ENCODE measurements at places on chromosomes 5 and 9. TPM values are rescaled to one million over a fixed set of nuclear protein-coding genes. Genes with fewer than 3 reads are reported as not detected.

Gene GFRA3
- polyA plus RNA-seq: 6.9 TPM

Gene RIOK2
- 33.4 TPM for polyA plus RNA-seq

Gene SAXO1
- 0.06 TPM for polyA plus RNA-seq

Gene CDKN2A
- 0.15 TPM for polyA plus RNA-seq

Gene CDH9
- 0.91 TPM for polyA plus RNA-seq

Gene TOPORS
- 20.3 TPM for polyA plus RNA-seq

Gene STPG3
- polyA plus RNA-seq: 3.4 TPM

Gene COL27A1
- 117 TPM for polyA plus RNA-seq

Gene IL33
- 16.4 TPM for polyA plus RNA-seq

Gene PCDHB5
- polyA plus RNA-seq: 2.1 TPM

Gene TMEM174
- polyA plus RNA-seq: not detected

Gene ANKRD20A1
- 0.73 TPM for polyA plus RNA-seq

Gene ZBED3
- 16.6 TPM for polyA plus RNA-seq

Gene DEPDC1B
- 15.3 TPM for polyA plus RNA-seq

Gene PCDHB6
- 0.96 TPM for polyA plus RNA-seq

Gene ECSCR
- polyA plus RNA-seq: 21.6 TPM

- no peak overlapping the region for H3K27ac ChIP-seq
- no peaks in the 10 kb centered on the region for H3K36me3 ChIP-seq
- DNase-seq: no peak
- no peaks in the 10 kb centered on the region for H3K4me1 ChIP-seq
Observed at GRCh38 chr9:98522487-98522886, 186.2 kb downstream of the GABBR2 start.

GRCh38 chr5:33975852-33976251, 8.6 kb downstream of the SLC45A2 start:
- no peaks in the 10 kb centered on the region for H3K27me3 ChIP-seq
- H3K4me3 ChIP-seq: no peak overlapping the region

- DNase-seq: peak; percentile 94
- peak overlapping the region; percentile 77 for H3K27ac ChIP-seq
- no peaks in the 10 kb centered on the region for H3K36me3 ChIP-seq
- no peaks in the 10 kb centered on the region for H3K27me3 ChIP-seq
Observed at GRCh38 chr9:131361202-131361833, 32.6 kb upstream of the PRRC2B start.

DNA sequence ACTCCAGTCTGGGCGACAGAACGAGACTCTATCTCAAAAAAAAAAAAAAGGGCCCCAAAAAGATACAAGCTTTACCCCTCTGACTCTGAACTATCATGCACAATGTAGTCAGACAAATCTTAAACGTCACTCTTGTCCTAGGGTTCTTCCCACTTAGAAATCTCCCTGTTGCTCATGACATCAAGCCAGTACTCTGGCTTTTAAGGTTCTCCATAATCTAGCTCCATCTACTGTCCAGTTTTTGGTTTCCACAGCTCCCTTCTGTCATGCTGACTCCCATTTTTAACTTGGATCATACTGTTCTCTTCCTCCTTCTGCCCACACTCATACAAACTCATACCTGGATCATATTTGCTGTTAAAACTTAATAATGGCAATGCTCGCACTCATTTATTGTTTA, 156.7 kb upstream of the TLX3 start:
- no peaks in the 10 kb centered on the region for H3K4me1 ChIP-seq
- no peak overlapping the region for H3K4me3 ChIP-seq

- H3K27ac ChIP-seq: peak overlapping the region; percentile 13
- H3K36me3 ChIP-seq: no peaks in the 10 kb centered on the region
- DNase-seq: peak; percentile 52
- H3K4me1 ChIP-seq: peaks cover 8% of the 10 kb centered on the region
- H3K4me3 ChIP-seq: no peak overlapping the region
Observed at GRCh38 chr9:127903557-127904475, 4.4 kb upstream of the ST6GALNAC6 start.

DNA sequence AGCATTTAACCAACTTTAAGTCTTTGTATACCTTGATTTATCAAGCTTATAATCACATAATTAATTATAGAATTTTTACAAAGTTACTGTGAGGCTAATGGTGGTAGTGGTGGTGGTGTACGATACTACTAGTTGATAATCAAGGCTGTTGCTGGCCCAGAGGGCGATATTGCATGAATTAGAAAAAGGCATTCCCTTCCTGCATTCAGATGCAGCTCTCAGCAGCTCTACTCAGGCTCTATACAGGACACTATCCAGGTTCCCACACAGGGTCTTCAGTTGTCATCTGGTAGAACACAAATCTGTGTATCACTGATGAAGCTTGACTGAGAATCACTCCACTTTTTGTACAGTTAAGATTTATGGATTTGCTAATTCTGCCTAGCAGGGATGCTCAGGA, 562.8 kb upstream of the C9orf72 start:
- no peak overlapping the region for H3K27ac ChIP-seq
- H3K4me3 ChIP-seq: no peak overlapping the region
- H3K4me1 ChIP-seq: no peaks in the 10 kb centered on the region
- DNase-seq: no peak
- no peaks in the 10 kb centered on the region for H3K36me3 ChIP-seq

- no peak overlapping the region for H3K27ac ChIP-seq
- H3K4me1 ChIP-seq: no peaks in the 10 kb centered on the region
- peaks cover 7% of the 10 kb centered on the region for H3K27me3 ChIP-seq
- no peak for DNase-seq
- no peaks in the 10 kb centered on the region for H3K36me3 ChIP-seq
- H3K4me3 ChIP-seq: no peak overlapping the region
Observed at GRCh38 chr5:133130387-133131118, 78.7 kb downstream of the HSPA4 start.

GRCh38 chr5:125056671-125057485, 310.4 kb upstream of the ZNF608 start:
- H3K27ac ChIP-seq: no peak overlapping the region
- no peak overlapping the region for H3K4me3 ChIP-seq
- DNase-seq: no peak
- H3K36me3 ChIP-seq: no peaks in the 10 kb centered on the region

DNA sequence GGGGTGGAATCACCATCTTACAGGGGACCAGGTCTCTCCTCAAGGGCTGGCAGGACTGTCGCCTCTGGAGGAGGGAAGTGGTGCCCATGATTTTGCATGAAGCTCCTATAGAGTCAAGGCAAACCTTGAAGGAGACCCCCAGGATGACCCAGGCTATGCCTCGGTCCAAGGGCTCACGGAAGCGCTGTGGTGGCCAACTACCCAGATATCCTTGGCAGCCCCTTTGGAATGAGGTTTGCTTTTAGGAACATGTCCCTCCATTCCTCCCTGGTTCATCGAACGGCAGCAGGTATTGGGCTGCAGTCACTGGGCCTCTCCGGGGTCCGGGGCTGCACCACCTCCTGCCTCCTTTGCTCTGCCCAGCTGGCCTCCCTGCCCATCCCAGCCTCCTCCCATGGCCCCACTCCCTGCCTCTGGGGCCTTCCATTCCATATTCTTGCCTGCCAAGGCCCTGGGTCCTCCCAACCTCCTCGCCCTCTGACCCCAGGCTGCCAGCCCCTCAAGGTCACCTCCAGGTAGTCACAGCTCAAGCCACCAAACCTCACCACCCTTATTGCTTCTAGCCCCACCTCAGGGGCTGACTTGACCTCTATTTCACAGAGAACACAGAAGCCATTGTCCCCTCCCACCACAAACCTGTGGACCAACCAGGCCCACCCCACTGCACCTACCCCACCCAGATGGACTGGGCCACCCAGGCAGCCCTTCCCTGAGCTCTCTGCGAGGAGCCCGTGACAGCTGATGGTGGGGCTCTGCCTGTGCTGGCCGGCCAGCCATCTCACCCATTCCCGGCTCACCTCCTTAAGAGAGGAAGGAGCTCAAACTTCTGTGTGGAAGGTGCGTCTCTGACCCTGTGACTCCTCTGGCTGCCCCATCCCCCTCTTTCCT, 3.6 kb upstream of the IL3 start:
- H3K4me1 ChIP-seq: no peaks in the 10 kb centered on the region
- H3K27ac ChIP-seq: no peak overlapping the region
- H3K36me3 ChIP-seq: no peaks in the 10 kb centered on the region
- no peaks in the 10 kb centered on the region for H3K27me3 ChIP-seq

DNA sequence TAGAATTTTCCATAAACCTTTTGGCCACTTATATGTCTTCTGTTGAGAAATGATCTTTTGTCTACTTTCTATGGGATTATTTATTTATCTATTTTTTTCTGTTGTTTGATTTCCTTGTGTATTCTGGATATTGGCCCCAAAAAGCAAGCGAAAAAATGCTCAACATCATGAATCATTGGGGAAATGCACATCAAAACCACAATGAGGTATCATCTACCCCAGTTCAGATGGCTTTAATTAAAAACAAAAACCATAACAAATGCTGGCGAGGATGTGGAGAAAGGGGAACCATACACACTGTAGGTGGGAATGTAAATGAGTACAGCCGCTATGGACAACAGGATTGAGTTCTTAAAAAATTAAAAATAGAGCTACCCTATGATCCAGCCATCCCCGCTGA, 125.0 kb upstream of the LPCAT1 start:
- H3K27ac ChIP-seq: no peak overlapping the region
- H3K27me3 ChIP-seq: peaks cover 40% of the 10 kb centered on the region
- H3K4me1 ChIP-seq: peaks cover 2% of the 10 kb centered on the region

GRCh38 chr5:109053995-109054417, 306.3 kb downstream of the FER start:
- H3K27ac ChIP-seq: no peak overlapping the region
- H3K36me3 ChIP-seq: peaks cover 3% of the 10 kb centered on the region
- H3K27me3 ChIP-seq: no peaks in the 10 kb centered on the region
- H3K4me1 ChIP-seq: no peaks in the 10 kb centered on the region
- no peak for DNase-seq

DNA sequence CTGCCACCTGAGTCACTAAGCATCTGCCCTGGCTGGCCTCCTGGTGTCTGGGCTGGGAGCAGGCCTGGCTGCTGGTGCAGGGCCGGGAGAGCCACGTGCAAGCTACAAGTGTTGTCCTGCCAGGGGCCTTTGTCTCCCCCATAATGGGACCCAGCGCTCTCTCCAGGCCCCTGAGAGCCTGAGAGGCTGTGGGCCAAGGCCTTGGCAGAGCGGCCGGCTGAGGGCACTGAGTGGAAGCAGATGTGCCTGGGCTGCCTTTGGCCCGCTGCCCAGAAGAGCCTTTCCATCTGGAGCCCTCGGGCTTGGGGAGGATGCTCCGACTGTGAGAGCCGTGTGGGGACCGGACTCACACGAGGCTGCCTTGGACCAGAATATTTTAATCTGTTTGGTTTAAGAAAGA, 185.5 kb downstream of the RGS3 start:
- H3K27ac ChIP-seq: no peak overlapping the region
- no peaks in the 10 kb centered on the region for H3K27me3 ChIP-seq
- H3K36me3 ChIP-seq: no peaks in the 10 kb centered on the region
- H3K4me1 ChIP-seq: peaks cover 10% of the 10 kb centered on the region
- H3K4me3 ChIP-seq: no peak overlapping the region
- DNase-seq: no peak

- H3K4me3 ChIP-seq: no peak overlapping the region
- no peaks in the 10 kb centered on the region for H3K27me3 ChIP-seq
- H3K4me1 ChIP-seq: no peaks in the 10 kb centered on the region
- H3K27ac ChIP-seq: no peak overlapping the region
- DNase-seq: no peak
- H3K36me3 ChIP-seq: peaks cover 9% of the 10 kb centered on the region
Observed at GRCh38 chr5:180034564-180034963, 37.0 kb downstream of the RNF130 start.

DNA sequence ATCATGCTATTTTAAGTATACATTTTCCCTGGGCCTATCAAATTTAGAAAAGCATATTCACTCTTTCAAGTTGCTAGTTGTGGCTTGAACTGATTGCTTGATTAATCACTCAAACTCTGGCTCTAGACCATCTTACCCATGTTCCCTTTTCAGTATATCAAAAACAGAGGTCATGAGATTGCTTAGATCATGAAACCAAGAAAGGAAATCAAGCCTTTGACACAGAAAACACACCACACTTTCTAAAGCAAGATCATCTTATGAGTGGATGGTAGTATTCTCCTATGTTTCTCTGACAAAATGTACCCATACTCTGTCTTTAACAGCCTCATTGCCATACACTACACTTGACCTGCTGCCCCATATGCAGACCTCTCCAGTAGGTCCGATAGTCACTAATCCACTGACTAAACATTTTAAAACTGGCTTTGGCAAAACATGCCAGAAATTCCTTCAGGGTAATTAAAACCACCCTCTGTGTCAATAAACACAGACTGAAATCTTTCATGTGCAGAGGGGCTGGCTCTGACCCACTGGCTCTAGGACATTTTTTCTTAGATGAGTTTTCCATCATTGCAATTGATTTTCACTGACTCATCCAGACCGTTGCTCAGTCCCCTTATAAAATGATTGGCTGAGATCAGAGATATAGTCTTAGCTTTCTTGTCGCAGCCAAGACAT, 18.2 kb downstream of the PPP2R2B start:
- H3K27ac ChIP-seq: no peak overlapping the region
- H3K27me3 ChIP-seq: no peaks in the 10 kb centered on the region
- no peaks in the 10 kb centered on the region for H3K36me3 ChIP-seq
- no peak overlapping the region for H3K4me3 ChIP-seq

DNA sequence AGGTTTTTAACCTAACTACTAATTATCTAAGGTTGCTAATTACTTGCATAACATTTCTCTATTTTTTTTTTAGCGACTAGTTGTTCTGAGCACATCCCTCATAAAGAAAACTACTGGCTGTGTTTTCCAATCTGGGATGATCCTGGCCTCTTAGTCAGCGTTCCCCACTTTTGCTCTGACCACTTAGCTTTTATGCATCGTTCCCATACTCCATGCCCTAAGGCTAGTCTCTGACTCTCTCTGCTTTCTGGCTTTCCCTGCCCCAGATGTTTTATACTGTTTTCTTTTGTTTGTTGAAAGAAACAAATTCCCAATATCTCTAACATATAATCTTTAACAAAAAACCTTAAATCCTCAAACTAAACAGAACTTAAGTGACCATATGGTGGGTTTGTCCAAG, 217.9 kb downstream of the SPATA31D1 start:
- H3K4me1 ChIP-seq: no peaks in the 10 kb centered on the region
- H3K36me3 ChIP-seq: no peaks in the 10 kb centered on the region
- H3K27me3 ChIP-seq: no peaks in the 10 kb centered on the region

GRCh38 chr9:89969156-89969675, 364.4 kb downstream of the GADD45G start:
- peaks cover 24% of the 10 kb centered on the region for H3K4me1 ChIP-seq
- H3K27me3 ChIP-seq: no peaks in the 10 kb centered on the region
- peak; percentile 91 for DNase-seq

DNA sequence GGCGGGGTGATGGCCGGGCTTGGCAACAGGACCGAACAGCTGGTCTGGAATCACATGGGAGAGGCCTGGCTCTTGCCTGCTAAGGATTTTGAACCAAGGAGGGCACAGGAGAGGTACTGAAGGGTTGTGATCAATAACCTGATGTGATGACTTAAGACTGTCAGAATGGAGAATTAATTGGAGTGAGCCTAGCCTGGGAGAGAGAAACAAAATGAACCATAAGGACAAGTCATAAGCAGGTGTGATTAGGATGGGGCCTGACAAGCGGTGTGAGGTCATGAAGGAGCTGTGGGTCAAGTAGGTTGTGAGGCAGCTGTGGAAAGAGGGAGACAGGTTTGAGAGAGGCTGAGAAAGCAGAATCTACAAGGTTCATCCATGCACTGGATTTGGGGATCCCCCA, 104.6 kb downstream of the MED10 start:
- H3K36me3 ChIP-seq: no peaks in the 10 kb centered on the region
- H3K4me1 ChIP-seq: no peaks in the 10 kb centered on the region
- DNase-seq: no peak
- no peak overlapping the region for H3K27ac ChIP-seq
- no peak overlapping the region for H3K4me3 ChIP-seq

- peak overlapping the region; percentile 52 for H3K27ac ChIP-seq
- no peaks in the 10 kb centered on the region for H3K27me3 ChIP-seq
- no peak overlapping the region for H3K4me3 ChIP-seq
- H3K4me1 ChIP-seq: no peaks in the 10 kb centered on the region
- no peaks in the 10 kb centered on the region for H3K36me3 ChIP-seq
- peak; percentile 25 for DNase-seq
Observed at GRCh38 chr5:14595189-14595588, 13.6 kb downstream of the OTULINL start.

Data from large intestine (tissue), 12 donors.